HCEC 1CT (cell line): ENCODE measurements at places on chromosomes 7 and 10.

- DNase-seq, result no peak
These were observed 4.6 kb upstream of the RADIL start for GRCh38 chr7:4888161-4888560.

- peak; percentile 99 for DNase-seq
These were observed 84.3 kb downstream of the CUL2 start for GRCh38 chr10:35005868-35006267.

DNA sequence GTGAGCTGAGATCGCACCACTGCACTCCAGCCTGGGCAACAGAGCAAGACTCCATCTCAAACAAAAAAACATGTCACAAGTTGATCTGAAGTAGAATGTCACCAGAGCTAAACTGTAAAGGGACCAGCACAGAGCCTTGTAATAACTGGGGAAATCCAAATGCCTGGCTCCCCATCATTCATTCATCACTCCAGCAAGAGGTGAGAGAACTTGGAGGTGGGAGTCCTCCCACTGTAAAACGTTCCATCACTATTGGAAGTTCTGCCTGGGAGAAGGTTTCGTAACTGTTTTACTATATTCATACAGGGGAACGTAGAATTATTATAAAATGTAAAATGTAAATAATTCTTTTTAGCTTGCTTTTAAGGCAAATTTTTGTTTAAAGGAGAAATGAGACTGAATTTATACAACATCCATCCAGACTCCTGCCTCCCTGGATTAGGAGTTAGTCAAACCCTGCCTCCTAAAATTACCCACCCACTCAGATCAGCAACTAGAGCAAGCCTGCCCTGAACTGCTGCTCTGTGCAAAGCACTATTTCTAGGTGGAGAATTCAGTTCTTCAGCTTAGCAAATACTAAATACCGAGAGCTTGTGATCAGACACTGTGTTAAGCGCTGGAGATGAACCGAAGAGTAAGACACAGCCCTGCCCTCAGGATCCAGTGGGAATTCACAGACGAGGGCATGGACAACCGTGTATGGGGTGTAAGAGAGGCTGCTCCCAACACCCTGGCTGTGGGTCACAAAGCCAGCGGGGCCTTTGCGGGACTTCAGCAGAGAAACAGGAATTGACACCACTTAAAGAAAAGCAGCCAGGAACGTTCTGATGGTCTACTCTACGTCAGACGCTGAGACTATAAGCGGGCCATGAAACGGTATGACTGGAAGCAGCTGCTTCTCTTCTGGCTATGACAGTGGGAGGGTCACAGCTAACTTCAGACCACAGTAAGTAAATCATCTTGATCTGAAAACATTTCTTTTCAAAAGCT, 208.3 kb downstream of the ZMYND11 start:
- DNase-seq, result no peak

GRCh38 chr7:36949711-36950600, 225.7 kb upstream of the AOAH start:
- no peak for DNase-seq

DNA sequence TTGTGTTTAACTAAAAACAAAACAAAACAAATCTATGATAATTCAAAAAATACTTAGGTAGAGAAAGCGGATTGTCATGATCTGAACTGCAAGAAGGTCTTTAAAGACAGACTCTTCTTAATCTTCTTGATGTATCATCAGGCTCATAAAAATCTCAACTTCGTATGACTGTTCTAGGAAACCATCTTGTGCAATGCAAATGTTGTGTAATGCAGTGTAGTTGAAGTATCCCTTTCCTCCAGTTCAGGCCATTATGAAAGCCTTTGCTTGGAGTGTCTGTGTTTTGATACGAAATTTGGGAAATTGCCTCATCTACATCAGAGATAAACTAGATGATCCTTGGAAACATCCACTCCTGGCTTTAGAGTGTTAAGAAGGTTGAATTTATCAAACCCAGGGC, 30.9 kb downstream of the CDK1 start:
- DNase-seq, result peak; percentile 84

- no peak for DNase-seq
These were observed 30.2 kb downstream of the MET start for GRCh38 chr7:116702046-116702785.
